Suppressor macrophage treated with lipopolysaccharide for 4 hours (primary cell): ENCODE measurements at places on chromosomes 11 and 22.

- no peak for DNase-seq
These were observed 27.9 kb upstream of the RIC3 start for GRCh38 chr11:8196749-8197148.

DNA sequence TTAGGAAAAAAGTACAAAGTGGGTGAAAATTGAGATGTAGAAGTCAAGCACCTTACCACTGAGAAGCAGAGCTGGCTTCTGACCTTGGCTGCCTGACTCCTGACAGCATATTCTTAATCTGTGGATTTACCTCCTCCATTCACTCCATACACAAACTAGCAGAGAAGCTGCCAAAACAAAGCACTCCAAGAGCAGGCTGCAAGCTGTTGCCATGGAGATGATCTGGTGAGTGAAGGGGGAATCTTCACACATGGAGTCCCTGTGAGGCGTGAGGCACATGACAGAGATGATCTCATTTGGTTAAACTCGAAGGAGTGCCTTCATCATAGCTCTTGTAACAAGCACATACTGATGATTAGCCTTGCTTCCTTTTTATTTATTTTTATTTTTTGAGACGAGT lies 16.1 kb downstream of the COMMD9 start:
- DNase-seq = no peak

DNA sequence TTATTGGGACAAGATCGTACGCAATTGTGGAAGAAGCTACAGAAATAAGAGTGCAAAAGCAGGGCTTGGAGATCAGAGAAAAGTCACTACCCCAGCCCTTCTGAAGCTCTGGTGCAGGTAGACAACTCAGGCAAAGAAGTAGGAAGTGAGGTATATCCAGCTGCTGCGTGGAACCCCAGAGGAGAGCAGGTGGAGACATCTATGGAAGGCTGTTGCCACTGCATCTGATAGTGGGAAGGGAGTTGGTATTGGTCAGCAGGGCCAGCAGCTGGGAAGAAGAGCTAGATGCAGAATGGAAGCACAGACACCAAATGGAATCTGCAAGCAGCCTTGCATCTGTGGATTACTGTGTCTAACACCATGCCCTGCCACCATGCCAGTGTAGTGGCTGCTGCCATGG lies 165.1 kb downstream of the WNT11 start:
- DNase-seq = no peak

DNA sequence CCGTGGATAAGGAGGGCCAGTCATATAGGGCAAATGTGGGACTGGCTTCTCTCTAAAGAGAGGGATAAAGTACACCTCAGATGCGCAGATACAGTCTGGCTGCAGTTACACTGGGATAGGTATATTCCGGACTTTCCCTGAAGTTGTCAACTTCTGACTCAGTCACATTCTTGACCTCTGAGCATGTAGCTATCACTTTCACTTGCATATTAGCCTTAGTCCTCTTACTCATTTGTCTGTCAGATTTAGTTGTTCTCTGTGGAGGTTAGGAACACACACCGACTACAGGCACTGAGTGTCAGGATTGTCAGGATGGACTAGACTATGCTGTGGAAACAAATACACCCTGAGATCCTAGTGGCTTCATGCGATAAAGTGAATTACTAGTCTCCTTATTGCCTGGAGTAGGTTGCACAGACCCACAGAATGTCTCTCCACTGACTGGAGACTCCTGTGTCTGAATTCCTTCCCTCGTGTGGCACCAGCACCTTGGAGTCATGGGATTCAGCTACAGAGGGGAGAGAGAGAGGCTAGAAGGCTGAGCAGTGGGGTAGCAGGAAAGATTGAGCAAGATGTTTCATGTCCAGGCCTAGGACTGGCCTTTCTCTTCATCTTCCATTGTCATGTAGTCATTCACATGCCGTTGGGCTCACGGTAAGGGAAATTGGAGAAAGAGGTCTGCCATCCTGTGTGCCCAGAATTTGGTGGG lies 654.3 kb downstream of the NTM start:
- DNase-seq = peak; percentile 46

GRCh38 chr11:121067962-121068647 lies 32.9 kb upstream of the TECTA start:
- DNase-seq = no peak

- DNase-seq = no peak
These were observed 37.4 kb downstream of the LARGE2 start for GRCh38 chr11:45959851-45960250.

DNA sequence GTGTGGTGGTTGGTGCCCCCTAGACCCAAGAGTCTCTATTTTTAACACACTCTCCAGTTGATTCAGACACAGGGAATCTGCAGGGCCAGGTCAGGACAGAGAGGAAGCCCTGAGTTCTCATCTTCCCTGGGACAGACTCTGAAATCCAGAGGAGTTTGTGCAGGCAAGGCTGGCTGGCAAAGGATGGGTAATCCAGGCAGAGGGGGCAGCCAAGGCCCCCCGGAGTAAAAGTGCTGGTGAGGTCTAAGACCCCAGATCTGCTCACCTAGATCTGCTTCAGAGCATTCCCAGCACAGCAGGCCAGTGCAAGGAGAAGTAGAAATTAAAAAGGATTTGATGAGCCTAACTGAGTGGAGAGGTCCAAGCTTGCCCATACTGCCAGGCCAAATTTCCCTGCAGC lies 40.6 kb upstream of the MN1 start:
- no peak for DNase-seq

- DNase-seq = no peak
These were observed 11.9 kb downstream of the PATE3 start for GRCh38 chr11:125799808-125800207.

DNA sequence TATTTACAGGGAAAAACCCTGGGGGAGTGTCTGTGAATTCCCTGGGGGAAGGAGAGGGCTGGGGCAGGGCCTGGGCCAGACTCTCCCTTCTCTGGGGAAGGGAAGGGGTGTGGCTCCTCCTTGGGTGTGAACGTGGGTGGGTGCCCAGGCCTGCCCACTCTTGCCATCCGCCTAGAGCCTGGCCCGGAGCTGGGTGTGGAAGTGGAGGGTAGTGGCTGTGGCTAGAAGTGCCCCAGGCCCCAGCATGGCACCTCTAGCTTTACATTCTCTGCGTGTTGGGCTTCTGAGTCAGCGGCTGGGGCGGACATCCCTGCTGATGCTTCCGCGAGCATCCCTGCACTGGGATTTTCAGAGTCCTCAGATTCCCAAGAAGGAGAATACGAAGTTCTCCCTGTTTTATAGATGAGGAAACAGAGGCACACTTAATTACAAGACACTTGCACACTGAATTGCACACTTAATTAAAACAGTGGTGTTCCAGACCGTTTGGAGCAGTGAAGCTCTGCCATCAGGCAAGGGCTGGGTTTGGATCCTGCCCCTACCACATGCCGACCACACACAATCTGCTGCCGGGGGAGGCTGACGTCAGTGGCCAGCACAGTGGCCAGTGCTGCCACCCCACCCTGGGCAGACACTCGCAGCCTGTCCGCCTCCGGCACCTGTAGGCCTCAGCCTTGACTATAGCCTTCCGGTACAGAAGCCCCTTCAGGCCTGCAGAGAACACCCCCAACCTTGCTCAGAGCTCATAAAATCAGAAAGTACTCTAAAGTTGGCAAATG lies 7.6 kb downstream of the BAD start:
- DNase-seq = no peak

- no peak for DNase-seq
These were observed 7.6 kb downstream of the XBP1 start for GRCh38 chr22:28792491-28793383.

DNA sequence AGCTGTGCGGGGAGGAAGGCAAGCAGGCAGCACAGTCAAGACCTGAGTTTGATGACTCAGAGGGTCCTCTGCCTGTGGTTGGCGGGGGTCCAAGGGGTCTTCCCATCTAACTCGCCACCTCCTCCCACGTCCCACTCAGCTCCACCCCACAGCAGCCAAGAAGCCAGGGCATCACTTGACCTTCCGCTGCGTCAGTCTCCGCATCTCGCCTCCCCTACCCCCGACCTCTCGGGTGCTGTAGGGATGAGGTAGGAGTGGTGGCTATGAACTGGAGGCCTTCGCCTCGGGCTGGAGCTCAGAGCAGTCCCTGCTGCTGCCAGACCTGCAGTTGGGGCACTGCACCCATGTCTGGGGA lies 90.6 kb downstream of the CDKN1C start:
- DNase-seq = no peak

- DNase-seq = no peak
These were observed 7.7 kb upstream of the MRGPRD start for GRCh38 chr11:68988491-68988890.

DNA sequence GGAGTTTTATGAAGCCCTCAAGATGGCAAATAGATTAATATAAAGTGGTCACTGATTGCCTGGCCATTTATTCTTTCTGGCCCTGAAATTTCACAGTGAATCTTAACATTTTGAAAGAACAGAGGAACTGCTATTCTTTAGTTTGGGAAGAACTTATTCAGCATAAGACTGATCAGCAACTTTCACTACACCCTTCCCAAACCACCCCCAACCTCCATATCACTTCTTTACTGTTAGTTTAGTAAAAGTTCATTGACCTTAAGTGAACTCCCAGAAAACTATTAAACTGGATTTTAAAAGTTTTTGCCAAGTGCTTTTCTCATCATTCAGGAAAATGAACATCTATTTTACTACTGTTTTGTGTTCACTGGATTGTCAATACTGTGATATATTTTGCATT lies 77.4 kb downstream of the NARS2 start:
- DNase-seq = peak; percentile 33

- no peak for DNase-seq
These were observed 8.6 kb downstream of the RPUSD4 start for GRCh38 chr11:126202646-126203359.

DNA sequence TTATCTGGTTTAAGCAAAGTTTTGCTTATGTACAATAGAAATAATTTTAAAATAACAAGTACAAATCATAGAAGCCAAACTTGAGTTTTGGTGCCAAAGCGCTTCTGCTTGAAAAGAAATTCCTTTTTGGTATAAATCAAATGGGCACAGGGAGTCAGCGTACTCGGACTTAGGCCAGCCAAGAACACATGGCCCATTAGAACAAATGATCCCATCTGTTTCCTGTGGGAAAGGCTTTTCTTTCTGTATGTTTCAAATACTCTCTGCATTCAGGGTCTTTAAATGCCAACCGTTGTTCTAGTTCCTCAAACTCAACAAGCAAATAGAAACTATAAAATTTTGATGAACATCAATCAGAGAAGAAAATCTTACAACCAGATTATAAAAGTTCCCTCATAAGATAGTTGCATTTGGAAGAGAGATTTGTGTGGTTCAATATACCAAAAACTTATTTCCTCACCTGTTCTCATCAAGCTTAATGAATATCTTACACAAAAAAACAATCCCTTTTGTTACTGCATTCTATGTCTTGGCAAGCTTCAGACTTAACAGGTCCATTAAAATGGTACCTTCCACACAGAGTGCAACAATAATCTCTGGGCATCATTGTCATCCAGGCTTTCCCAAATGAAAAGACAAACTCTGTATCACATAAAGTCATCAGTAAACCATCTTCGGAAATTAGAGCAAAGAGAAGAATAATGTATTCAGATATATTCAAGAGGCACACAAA lies 739.8 kb upstream of the API5 start:
- DNase-seq = no peak

DNA sequence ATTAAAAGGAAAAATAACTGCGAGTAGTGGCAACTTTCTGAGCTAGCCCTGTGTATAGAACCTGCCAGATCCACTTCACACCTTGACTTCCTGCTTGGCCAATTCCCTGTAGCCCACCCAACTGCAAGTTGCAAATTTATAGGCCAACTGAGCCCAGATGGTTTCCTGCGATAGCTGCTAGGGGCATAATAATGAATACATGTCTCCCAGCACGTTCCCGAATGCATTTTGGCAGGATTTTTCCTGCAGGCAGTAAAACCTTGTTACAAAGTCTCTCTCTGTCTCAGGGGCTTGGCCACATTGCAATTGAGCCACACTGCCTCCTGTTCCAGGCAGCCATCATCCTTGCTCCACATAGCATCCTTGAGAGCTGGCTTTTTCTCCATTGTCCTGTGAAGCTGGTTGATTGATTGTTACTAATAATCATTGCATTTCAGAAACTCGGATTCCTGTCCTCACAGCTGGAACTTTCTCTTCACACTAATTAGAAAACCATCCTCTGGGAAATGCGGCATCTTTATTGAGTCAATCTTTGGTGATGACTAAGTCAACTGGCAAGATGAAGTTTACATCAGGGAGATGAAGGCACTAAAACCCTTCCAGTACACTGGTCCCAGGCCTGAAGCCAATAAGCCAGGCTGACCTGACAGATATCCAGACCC lies 18.6 kb upstream of the LMO2 start:
- no peak for DNase-seq
